ENCODE measurements at places on chromosomes 4 and X.

- DNase-seq: no peak
Measured at GRCh38 chrX:56025872-56026571, 206.1 kb upstream of the KLF8 start.

DNA sequence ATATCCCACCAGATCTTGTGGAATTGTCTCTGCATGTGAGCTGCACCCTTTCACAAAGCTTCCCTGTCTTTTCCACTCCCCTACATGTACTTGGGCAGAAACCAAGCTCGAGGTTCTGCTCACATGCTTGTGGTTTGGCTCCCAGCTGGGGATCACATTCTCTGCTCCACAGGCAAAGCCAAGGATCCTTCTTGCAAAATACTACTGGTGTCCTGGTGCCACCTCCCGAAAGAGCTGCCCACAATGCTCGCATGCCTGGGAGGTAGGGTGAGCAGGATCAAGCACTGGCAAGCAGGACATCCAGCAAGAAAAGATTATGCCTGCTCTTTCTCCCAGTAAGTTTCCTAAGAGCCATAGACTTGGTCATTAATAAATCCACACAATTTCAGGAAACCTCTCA lies 45.1 kb upstream of the PPARGC1A start:
- DNase-seq: peak; percentile 83

DNA sequence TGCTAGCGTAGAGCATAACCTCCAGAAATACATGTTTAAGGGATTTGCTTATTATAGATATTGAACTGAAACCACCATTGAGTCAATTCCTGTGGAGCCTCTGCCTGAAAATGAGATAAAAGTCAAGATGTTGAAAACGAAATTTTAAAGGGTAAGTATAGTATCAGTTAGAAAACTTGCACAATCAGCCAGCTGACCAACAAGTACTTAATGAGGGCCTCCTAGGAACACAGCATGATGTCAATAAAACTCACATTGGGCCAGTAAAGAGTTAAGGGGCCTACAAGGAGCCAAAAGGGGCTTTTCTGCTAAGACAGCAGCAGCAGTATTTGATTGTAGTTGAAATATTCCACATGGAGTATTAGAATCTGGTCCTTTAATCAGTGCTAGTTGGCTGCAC lies 314.1 kb upstream of the PPARGC1A start:
- DNase-seq: no peak

GRCh38 chr4:29852537-29852936 lies 867.6 kb upstream of the PCDH7 start:
- no peak for DNase-seq

DNA sequence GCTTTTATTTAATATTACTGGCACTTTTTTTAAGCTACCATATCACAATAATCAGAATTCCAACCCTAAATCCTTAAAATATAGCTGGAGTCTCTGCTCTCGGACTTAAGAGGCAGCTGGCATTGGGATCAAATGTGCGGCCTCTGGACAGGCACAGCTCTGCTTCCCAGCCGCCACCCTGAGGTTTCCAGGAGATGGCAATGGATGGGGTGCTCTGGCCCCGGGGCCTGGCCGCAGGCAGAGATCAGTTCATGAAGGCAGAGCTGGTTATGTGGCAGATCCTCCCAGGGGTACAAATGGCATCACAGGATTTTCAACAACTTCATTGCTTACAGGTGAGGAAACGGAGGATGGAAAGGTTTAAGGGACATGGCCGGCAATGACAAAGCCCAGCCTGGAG lies 57.8 kb downstream of the JAKMIP1 start:
- no peak for DNase-seq

DNA sequence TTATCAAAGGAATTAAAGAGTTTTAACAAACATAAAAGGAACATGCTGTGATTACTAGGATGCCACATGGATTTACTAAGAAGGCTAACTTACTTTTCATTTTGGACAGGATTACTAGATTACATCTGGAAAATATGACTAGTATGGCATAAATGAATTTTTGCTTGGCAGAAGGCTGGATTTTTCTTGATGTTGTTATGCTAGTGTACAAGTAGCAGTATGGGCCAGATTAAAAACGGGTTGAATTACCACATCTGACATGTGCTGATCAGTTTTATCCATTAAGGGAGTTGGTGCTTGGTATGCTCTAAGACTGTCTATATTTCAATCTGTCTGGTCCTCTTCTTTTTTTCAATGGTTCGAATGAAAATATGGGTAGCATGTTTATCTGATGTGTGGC lies 70.5 kb downstream of the JADE1 start:
- DNase-seq: no peak
